ENCODE measurements at places on chromosomes 7 and 10.

- no peak for DNase-seq
Observed at GRCh38 chr10:131242007-131242406, 69.5 kb downstream of the TCERG1L start.

GRCh38 chr7:110938165-110938564 lies 152.8 kb upstream of the LRRN3 start:
- DNase-seq, result no peak

DNA sequence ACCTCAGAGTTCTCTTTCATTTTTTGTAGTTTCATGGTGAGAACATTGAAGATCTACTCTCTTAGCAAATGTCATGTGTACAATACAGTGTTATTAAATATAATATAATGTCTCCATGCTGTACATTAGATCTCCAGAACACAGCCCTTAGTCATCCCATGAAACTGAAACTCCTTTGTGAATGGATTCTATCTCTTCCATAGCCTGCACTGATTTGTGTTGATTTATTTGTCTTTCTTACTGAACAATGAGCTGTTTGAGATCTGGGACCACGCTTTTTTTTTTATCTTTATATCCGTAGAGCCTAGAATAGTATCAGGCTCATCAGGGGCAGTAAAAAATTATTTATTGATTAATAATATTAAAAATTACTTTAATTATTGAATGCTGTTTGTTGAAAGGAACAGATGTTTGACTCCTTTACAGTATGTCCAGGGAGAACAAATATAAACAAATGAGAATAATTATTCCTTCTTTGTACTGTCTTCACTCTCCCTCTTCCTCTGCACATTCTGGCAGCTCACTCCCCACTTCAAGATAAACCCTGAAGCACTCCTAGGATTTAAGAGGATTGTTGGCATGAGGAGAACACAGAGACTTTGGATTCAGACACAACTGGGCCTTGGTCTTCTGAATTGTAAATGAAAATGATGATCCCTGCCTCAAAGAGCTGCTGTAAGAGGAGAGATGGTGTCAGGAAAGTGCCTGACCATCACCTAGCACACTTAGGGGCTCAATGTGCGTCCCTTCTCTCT lies 81.6 kb upstream of the MSRB2 start:
- DNase-seq, result no peak

DNA sequence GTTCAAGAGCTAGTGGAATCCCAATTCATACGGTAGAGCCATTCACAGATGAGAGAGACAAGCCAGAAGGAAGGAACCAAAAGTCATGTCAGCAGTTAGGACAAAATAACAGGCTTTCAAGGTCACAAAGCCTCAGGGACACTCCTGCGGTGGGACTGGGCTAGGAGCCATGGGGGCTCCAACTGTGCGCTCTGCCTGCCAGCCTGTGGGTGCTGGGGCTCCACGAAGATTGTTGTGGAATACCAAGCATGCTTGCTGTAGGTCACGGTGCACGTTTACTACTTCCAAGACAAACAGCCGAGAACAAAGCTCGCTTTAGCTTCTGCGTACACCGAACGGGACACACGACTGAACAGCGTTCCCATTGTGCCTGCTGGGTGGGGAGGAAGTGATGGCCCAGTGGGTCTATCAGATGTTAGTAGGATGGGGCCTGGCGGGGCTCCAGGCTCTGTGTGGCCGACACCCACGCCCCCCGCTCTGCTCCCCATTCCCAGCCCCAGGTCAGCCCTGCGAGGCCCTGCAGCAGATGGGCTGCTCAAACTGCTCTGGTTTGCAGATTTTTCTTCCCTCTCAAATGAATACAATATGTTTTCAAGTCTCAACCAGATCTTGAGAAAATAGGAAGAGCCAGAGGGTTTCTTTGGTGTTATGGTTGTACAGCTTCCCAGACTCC lies 158.9 kb downstream of the EGFR start:
- no peak for DNase-seq

- no peak for DNase-seq
Observed at GRCh38 chr10:69742356-69742695, 59.4 kb upstream of the COL13A1 start.

- peak; percentile 92 for DNase-seq
Observed at GRCh38 chr7:2771274-2771731, 72.8 kb downstream of the GNA12 start.

DNA sequence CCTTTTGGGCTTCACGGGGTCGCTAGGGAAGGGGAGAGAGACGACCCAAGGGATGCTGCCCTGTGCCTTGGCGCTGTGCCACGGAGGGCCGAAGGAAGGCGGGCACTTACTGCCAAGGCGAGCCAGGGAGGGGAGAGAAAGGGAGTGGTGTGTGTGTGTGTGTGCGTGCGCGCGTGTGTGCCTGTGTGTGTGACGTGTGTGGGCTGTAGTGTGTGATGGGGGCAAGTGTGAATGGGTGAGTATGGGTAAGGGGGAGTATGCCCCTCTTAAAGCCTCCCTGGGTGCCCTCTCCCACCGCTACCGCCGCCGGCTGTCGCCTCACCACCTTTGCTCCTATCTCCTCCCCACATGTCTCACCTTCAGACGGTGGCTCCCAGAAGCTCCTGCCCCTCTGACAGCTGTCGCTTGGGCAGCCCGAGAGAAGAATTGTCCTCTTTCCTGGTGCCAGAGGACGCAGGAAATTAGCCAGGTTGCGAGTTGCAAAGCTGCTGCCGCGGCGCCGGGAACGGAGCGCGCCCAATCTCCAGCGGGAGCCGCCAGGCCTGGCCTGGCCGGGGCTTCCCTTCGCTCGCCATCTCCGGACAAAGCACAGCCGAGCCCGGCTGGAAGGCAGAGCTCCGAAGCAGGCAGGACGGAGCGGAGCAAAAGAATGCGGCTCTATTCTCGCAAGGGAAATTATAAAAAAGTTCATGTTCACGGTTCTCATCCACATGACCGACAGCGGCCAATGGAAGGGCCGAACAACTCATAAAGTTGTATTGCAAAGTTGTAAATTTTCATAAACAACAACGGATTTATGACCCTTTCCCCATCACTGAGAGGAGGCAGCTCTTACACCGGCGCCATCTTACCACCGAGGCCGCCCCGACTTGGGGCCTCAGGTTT lies at the start of gene HOXA3:
Gene HOXA3 (minus strand): TSS at position 653 of the 885 bp plus-strand sequence. CDS start 41,943 bp downstream, outside the sequence.
- no peak for DNase-seq

- DNase-seq, result no peak
Observed at GRCh38 chr10:121158988-121159579, 307.9 kb downstream of the WDR11 start.

DNA sequence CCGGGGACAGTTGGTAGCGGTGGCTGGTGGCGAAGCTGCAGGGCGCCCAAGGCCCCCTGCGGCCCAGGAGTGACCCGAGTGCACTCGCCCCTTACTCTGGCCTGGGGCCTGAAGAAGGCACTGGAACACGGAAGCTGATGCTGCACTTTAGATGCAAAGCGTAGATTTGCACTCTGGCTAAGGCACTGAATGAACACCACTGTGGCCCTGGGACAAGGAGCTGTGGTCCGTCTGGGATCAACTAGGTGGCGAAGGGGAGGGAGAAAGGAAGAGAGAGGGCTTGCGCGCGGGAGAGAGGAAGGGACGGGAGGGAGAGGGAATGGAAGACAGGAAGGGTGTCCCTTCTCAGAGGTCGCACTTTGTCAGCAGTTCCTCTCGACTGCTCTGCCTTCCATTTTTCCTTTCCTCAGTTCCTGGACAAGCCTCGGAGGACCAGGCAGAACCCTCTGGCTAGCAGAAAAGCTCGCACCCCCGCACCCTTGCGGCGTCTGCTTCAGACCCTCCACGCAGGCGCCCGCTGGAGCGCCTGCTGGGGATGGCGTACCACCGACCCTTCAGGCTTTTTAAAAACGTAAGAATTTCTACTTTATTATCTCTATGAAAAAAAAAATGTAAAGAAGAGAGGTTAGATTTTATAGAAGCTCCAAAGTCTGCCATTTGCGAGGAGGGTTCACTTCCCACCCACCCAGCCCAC lies 1.2 kb downstream of the FERD3L start:
- no peak for DNase-seq

DNA sequence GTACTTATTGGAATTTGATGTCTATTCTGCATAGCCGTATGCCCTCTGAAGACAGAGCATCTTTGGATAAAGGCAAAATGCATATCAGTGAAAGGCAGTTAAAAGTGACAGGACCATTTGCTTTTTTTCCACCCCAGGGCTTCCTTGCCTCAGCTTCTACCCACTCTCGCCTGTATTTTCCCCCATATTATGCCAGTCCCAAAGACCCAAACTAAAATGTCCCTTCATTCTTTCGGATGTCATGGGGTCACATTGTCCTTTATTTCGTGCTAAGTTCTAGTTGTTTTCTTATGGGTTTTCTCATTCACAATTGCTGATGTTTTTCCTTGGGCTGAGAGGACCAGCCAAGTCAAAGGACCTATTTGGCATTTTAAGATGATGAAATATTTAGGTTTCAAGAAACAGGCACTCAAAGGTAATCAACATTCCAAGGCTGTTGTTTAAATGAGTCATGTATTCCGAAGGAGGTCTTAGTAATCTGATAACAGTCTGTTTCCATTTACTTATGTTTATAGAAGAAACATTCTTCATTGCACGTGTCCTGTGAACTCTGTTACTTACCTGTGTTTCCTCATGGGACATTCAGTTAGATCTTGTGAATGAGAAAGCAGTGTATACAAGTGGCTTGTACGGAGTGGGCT lies 74.1 kb downstream of the DNAH11 start:
- no peak for DNase-seq

DNA sequence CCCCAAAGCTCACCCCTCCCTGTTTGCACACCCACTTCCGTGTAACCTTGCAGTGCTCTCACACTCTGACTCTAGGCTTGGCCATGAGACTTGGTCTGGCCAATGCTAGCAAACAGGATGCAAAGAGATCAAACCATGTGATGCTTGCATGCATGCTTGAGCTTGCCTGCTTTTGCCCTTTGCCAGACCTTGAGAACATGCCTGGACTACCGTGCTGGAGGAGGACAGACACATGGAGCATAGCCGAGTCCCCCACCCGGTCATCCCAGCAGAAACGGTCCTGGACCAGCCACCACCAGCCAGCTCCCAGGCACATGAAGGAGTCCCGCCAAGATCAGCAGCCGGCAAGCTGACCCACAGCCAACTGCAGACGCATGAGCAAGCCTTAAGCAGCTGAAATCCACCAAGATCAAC lies 23.4 kb downstream of the PYROXD2 start:
- DNase-seq, result peak; percentile 57

DNA sequence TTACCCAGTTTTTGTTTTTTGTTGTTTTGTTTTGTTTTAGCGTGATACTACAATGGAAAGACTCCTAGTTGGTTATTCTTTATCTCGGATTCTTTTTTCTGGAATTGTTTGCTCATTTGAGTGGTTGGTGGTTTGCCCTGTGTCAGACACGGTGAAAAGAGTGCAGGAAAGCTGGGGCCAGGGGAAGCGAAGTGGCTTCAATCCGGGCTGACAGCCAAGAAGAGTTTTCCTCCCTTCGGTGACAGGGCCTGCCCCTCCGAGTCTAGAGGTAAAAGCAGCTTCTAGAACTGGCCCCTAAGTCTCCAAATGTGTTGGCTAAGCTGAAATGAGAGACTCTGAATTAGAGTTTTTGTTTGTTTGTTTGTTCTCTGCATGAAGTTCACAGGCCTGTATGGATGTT lies 5.7 kb upstream of the AP5Z1 start:
- no peak for DNase-seq

DNA sequence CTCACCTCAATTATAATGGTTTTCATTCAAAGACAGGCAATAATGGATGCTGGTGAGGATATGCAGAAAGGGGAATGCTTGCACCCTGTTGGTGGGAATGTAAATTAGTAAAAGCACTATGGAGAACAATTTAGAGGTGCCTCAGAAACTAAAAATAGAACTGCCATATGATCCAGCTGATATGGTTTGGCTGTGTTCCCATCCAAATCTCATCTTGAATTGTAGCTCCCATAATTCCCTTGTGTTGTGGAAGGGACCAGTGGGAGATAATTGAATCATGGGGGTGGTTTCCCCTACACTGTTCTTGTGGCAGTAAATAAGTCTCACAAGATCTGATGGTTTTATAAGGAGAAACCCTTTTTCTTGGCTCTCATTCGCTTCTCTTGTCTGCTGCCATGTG lies 87.7 kb downstream of the TES start:
- no peak for DNase-seq

DNA sequence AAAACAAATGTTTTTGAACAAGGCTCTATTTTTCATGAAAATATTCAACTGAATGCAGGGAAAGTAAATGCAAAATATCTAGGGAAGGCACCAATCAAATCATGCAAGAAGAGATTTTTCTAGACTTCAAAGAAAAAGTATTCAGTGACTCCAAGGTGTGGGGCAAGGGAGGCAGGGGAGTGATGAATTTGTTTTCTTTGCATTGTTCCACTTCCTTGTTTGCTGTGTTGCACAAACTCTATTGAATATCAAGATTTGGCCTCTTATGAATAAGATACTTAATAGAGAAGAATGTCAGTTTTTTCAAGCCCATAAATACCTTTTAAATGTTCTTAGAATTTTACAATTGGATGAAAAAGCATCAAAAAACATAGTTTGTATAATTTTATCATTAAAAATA lies 26.4 kb downstream of the STEAP1 start:
- no peak for DNase-seq

- DNase-seq, result no peak
Observed at GRCh38 chr7:78323118-78323517, 524.5 kb downstream of the PHTF2 start.

DNA sequence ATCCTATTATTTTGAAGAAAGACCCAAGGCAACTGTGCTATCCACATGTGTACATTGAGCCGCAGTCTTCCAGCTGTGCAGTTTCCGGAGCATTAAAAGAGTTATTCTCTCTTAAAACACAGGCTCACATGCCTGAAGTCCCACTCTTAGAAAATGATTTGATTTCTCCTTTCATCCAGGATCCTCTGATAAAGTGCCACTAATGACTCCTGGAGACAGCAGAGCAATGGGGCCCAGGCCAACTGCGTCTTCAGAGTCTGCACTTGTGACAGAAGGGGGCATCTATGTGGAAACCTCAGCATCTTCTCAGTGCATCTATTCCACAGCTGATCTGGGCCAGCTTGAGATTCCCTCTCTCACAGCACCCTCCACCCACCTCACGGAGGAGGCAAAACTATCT lies 482.1 kb upstream of the AKR1E2 start:
- DNase-seq, result no peak

GRCh38 chr7:114533131-114533530 lies 118.5 kb downstream of the FOXP2 start:
- DNase-seq, result no peak

GRCh38 chr10:60706146-60706545 lies 72.1 kb upstream of the CDK1 start:
- DNase-seq, result no peak

GRCh38 chr7:149715476-149715875 lies 57.9 kb downstream of the ZNF467 start:
- no peak for DNase-seq

- DNase-seq, result no peak
Observed at GRCh38 chr7:24659505-24659904, 86.3 kb downstream of the PALS2 start.
